DMS 273 treated with DMSO at 0.1 percent for 48 hours (cell line): ENCODE measurements at places on chromosomes 5 and 9.

GRCh38 chr9:109101810-109102209 is 17.9 kb downstream of the TMEM245 start:
- DNase-seq: no peak

DNA sequence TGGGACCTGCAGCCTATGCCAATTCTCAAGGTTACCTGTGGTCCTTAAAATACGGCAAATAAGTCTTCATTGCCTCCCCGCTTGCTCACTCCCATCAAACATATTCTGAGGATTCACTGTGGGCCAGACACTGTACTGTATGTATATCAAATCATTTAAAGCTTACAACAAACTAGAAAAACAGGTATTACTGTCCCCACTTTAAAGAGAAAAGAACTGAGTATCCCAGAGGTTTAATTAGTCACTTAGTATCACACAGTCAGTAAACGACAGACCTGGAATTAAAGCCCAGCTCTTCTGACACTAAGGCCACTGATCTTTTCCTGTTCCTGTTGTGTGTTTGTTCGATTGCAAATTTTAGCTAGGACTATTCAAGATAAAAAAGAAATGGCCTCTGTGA is 248.2 kb downstream of the ACTL7B start:
- no peak for DNase-seq

DNA sequence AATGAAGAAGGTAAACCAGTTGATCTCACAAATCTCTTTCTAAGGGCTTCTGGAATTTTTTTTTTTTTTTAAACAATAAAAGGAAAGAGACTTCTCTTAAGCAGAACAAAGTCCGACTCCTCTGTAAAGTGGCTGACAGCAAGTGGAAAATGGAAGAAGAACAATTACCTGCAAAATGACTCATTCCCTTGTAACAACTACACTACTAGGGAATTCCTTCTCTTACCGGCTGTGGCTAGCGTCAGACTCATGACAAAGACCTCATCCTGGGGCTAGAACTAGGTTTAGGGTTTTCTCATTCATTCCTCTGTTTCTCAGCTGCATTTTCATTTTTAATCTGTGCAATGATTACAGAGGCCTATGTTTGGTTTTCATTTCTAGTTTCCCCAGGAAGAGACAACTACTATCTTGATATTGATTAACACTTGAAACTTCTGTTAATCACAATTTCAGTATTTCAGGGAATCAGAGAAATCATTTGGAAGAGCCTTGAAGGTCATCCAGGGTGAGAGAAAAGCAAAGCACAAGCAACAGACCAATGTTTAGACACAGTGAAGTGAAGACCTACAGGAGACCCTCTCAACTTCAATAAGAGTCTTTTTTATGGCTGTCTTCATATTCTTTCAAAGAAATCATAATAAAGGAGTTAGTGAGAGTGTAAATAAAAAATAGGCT is 437.9 kb downstream of the RAB3C start:
- no peak for DNase-seq

DNA sequence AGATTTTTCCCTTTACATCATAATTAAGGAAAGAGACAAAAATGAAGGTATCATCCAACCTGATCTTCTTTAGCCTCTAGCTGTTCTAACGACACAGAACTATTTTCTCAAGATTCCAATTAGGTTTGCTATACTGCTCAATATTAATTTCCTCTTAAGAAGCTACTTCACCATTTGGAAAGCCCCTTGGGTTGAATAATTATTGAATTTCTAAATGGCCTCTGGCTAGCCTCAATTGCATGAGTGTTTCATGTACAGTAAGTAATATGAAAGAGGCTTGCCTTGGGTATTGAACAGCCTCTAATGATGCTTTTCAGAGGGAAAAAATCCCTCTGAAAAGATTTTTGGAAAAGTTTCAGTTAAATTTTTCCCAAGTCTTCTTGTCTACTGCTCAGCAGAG is 3.7 kb upstream of the MOB3B start:
- no peak for DNase-seq

GRCh38 chr5:172771439-172772111 is 580 bp upstream of the DUSP1 start:
- peak; percentile 33 for DNase-seq

DNA sequence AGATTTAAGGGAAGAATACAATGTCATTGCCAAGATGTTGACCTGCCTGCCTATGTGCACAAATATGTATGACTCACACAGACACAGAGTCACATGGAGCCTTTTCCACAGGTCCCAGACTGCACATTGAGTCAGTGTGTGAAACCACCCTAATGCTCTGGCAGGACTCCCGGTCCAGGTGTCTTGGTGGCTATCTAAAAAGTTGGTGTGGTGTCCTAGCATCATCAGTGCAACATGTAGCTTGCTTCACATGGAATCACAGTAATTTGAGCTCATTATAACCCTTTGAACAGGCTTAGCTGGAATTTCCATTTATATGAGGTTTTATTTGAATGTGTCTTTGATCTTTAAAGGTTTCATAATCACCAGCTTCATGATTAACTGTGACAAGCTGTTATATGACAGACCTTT is 10.7 kb downstream of the IFNA5 start:
- no peak for DNase-seq

- no peak for DNase-seq
Observed at GRCh38 chr9:70015099-70015498, 28.5 kb upstream of the MAMDC2 start.

DNA sequence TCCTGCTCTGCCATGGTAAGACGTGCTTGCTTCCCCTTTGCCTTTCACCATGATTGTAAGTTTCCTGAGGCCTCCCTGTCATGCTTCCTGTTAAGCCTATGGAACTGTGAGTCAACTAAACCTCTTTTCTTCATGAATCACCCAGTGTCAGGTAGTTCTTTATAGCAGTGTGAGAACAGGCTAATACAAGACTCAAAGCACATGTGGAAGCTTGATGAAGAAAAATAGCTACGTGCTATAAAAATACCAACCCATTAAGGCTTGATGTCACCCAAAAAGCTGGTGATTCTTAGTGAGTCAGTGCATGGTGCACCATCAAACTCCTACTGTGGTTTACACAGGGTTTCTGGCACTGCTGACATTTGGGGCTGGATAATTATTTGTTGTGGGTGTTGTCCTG is 332.2 kb downstream of the TMEM167A start:
- DNase-seq: no peak

DNA sequence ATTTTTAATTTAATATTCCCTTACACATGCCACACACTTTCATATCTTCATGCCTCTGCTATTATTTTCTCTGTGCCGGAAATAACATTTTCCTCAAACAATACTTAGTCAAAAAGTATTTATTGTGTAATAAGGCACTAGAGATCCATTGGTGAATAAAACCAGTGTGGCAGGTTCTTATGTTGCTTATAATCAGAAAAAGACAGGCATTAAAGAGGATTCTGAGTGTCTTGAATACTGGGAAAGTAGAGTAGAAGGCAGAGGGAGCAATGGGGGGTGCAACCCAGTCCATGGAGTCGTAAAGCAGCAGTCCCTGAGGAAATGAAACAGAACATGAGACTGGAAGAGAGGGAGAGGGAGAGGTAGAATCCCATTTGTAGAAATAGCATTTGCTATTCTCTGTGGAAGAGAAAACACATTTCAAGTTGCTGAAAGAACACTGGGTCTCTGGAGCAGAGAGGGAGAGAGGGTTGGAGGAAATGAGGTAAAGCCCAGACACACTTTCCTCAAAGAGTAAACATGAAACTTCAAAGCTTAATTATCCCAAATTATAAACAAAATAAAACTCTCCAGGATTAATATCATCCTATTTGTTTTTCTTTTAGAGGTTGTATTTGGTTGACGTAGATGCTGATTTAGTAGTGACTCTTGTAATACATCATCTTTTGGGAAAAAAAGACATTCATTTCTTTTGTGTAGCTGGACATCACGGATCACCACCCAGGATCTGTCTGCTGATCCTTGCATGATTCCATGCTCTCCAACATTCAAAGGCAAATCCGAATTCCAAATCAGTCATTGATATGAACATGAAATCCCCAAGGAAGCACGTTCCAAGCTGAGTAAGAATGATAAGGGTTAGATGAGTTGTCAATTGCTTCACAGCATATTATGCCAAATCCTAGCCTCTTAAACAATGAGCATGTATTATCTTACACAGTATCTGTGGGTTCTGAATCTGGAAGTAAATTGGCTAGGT is 37.4 kb upstream of the GRAMD2B start:
- no peak for DNase-seq

GRCh38 chr5:138955013-138955660 is 80.0 kb upstream of the LRRTM2 start:
- DNase-seq: no peak

- DNase-seq: no peak
Observed at GRCh38 chr5:167488371-167488770, 803.1 kb upstream of the WWC1 start.

- no peak for DNase-seq
Observed at GRCh38 chr9:127446713-127447415, 4.3 kb downstream of the RPL12 start.

DNA sequence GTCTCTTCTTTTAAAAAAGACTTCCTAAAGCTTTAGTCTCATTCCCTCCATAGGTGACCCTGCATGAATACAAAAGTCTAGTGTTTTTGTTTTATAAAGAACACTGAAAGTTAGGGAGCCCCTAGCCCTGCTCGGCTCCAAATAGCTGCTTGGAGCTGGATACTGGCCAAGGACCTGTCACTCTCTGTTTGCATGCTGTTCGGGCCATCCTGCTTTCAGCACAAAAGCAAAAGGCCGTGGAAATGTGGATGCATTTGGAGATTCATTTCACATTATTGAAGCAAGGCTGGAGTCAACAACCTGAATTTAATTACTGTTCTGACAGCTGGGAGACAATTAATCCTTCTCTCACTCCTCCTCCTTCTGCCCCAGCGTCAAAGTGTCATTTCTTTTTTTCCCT is 151.7 kb upstream of the NMUR2 start:
- no peak for DNase-seq

DNA sequence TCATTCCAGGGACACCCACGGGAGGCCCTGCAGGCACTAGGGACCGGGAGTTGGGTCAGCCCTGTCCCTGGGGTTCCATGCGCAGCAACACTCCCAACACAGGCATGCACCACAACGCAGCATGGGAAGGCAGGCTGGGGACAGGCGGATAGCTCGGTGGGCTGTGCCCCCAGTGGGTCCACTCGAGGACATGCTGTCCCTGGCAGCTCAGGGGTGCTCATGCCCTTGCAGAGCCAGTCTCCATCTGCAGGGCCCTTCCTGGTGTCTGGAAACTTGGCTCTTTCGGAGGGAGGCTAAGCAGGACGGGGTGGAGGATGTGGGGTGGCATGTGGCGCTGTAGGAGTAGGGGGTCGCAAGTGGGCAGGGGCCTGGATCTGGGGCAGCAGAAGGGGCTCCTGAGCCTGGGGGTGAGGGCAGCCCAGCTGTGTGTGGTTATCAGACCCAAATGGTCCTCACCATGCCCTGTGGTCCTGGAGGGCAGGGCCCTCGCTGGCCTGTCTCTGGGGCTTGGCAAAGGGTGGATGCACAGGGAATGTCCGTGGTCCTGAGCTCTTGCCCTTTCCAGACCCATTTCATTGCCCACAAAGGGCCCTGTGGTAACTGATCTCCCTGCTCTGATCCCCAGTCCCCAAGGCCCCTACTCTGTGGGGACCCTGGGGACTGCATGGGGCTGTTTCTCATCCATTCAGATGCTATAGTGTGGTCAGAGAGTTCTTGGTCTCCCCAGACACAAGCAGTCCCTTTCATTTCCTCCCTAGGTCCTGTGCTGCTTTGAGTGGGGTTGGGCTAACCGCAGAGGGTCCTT is 90.3 kb upstream of the PHYKPL start:
- DNase-seq: no peak

DNA sequence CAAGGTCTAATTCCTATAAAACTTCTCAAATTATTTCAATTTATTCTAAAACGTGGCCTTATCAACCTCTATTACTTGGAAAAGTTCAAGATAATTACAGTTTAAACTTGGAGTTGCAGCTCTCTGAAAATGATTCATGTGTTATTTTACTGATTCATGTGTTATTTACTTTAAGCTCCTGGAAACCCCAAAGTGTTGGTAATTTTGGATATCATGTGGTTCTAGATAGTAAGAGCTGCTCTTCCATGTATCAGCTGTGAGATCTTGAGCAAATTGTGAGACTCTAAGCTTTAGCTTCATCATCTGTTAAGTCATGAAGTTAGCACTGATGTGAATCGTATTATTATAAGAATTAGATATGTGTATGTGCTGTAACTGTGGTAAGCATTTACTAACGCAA is 749.2 kb downstream of the TLE4 start:
- DNase-seq: no peak

GRCh38 chr9:134371731-134372130 is 45.5 kb downstream of the RXRA start:
- DNase-seq: no peak

- DNase-seq: no peak
Observed at GRCh38 chr5:109038209-109038840, 290.6 kb downstream of the FER start.

DNA sequence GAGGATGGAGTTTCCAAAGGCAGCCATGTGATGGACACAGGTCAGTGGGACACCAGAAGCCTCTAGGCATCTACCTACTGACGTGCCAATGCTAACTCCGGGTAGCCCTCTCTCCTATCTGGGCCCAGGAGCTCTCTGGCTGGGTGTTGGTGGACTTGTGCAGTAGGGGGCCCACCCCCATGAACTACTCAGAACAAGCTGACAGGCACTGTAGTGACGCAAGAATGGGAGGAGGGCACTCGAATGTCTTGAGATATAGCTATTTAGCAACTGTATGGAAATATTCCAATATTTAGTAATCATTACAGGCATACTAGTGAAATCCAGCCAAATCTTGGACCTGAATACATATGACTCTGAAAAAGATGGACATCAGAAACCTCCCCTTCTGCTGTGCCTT is 5.7 kb upstream of the DOCK2 start:
- no peak for DNase-seq

DNA sequence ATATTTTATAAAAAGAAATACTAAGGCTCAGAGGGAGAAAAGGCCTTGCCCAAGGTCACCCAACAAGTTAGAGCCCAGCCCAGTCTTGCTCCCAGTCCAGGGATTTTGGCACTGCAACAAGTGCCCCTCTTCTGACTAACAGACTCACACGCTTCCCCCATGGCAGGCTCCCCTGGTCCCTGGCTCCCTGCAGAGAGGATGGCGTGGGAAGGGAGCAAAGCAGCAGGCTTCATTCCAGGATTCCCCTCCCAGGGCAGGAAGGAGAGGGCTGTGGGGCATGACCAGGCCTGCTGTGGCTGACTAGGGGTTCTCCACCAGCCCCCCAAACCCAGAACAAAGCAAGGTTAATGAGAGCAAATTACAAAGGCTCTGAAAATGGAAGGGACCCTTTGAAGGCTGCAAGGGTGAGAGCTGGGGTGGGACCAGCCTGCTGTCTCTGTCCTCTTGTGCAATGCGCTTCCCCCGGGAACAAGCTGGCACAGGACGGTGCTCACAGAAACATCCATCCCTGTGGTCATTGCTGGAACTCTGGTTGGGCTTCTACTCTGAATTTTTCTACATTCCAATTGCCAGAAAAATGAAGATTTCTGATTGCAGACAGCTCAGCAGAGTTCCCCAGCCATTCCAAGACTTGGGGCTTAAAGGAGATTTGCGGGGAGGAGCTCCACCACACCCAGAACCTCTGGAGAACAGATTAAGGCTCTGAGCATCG is 37.1 kb upstream of the FAT2 start:
- no peak for DNase-seq
